ENCODE measurements at places on chromosomes 3 and 15.

GRCh38 chr15:68555679-68556037, 23.1 kb upstream of the CORO2B start:
- no peak for DNase-seq

- peak; percentile 57 for DNase-seq
Measured at GRCh38 chr15:31361764-31362515, 35.3 kb downstream of the KLF13 start.

- DNase-seq: no peak
Measured at GRCh38 chr15:88091444-88092016, 165.0 kb downstream of the NTRK3 start.

DNA sequence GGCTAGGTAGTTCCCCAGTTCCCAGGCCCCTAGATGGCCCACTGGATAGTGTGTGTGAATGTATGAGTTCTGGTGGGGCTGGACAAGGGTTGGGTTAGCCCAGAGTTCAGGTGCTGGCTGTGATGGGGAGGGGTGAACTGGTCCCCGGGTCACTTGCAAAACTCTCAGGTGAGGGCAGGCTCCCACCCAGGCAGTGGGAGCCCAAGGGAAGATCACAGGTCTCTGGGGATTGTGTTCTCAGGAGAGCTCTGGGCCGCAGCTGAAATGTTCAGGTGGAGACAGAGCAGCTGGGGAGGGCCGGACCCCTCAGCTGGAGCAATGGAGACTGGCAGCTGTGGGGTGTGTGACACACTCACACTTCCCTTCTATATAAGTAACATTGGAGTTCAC, 12.8 kb upstream of the FAM98B start:
- DNase-seq: no peak

DNA sequence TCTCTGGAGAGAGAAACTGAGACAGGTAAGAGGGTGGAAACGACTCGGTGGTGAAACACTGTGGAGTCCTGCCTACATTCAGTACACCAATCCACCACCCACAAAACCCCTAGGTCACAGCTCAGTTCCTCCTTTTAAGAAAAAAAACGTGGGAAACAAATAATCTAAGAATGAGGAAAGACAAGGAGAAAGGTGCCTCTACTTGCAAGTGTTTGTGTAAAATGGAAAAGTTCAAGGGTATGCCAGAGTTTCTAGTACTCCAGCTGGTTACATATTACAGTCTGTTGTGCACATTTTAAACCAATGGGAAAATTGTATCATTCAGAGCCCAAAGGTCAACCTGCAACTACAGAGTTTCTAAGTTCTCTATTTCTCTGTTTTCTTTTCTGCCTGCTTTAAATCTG, 32.2 kb downstream of the HGD start:
- no peak for DNase-seq

- no peak for DNase-seq
Measured at GRCh38 chr15:51842852-51843737, 13.6 kb downstream of the TMOD3 start.

GRCh38 chr15:37792351-37792750, 142.1 kb upstream of the TMCO5A start:
- no peak for DNase-seq

GRCh38 chr3:56012721-56013120, 455.5 kb downstream of the ERC2 start:
- DNase-seq: no peak

DNA sequence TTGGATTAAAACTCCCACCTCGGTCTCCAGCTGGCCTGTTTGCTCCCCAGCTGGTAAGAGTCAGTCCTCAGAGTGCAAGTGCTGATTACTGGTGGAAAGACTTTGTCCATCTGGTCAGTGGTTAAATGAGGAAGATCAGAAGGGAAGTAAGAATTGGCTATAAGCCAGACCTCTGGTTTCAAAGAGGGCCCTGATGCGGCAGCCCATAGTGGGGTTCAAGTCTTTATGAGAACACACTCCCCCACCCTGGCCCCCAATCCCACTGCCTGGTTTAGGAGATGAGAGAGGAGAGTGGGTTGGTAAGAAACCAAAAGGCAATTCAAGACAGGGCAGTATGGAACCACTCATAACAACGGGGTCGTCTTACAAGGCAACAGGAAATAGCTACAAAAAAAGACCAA, 65.0 kb downstream of the FRMD4B start:
- no peak for DNase-seq

- DNase-seq: no peak
Measured at GRCh38 chr3:99635348-99635747, 3.0 kb upstream of the COL8A1 start.

DNA sequence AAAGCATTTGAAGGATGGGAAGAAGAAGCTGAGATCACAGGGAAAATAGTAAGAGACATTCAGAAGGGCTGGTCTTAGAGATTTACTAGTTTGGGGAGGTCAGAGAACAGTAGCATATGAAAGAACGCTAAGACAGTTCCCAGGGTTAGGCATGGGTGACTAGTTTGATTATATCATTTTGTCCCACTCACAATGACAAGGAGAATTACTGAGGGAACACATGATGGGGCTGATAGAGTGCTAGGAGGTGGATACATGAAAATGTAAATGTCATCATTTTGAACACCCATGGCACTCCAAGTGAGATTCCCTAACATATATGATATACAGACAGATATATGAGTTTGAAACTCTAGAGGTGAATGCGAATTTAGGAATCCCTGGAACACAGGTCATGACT, 9.3 kb upstream of the TARS3 start:
- DNase-seq: no peak

- DNase-seq: no peak
Measured at GRCh38 chr3:35505181-35505580, 134.1 kb upstream of the ARPP21 start.

DNA sequence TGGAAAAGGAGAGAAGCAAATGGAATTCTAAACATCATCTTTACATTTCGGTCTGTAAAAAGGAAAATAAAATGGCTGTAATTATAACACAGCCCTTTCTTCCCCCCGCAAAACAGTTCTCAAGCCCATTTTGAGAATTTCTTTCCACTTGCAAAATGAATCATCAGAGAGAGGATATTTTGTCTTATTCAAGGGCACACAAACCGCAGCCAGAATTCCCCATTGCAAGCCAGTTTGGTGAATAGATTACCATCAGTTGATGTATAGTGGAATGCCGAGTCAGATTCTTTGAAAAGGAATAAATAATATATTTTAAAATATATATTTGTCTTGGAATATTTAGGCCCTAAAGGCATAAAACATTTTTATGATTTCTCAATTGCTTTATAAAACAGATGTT, 420.4 kb upstream of the SEMA6D start:
- no peak for DNase-seq

GRCh38 chr15:63466378-63467192, 37.8 kb upstream of the USP3 start:
- peak; percentile 33 for DNase-seq

- no peak for DNase-seq
Measured at GRCh38 chr3:42698911-42699230, 3.7 kb downstream of the HHATL start.

- DNase-seq: no peak
Measured at GRCh38 chr15:55740981-55741832, 1.7 kb downstream of the PRTG start.

DNA sequence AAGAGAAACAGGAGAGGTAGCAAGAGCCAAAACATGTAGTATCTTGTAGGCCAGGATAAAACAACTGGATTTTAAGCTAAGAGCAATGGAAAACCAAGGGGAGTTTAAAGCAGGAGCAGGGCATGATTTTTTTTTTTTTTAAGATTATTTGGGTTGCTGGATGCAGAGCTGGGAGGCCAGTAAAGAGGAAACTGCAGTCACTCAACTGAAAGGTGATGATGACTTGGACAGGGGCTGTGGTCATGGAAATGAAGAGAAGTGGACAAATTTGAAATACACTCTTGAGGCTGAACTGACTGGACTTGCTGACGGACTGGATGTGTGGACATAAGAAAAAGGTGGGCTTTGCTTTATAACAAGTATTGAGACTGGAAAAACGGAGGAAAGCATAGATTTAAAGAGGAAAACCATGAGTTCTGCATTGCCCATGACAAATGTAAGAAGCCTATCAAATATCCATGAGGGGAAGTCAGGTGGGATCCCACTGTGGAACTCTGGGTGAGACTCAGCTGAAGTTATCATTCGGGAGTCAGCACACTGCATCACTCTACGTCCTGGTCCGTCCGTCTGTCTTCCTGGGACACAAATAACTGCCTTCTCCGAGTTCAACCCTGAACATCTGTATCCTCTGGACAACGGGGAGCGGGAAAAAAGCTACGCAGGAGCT, 688 bp downstream of the XPC start:
- DNase-seq: no peak

GRCh38 chr3:6281662-6282061, 579.3 kb upstream of the GRM7 start:
- no peak for DNase-seq

GRCh38 chr15:40282869-40283614, at the start of gene ANKRD63:
Gene ANKRD63 (minus strand): TSS chr15:40283064. CDS start chr15:40282586, 478 bp downstream.
- DNase-seq: no peak

- no peak for DNase-seq
Measured at GRCh38 chr15:77527831-77528231, 104.9 kb downstream of the LINGO1 start.

DNA sequence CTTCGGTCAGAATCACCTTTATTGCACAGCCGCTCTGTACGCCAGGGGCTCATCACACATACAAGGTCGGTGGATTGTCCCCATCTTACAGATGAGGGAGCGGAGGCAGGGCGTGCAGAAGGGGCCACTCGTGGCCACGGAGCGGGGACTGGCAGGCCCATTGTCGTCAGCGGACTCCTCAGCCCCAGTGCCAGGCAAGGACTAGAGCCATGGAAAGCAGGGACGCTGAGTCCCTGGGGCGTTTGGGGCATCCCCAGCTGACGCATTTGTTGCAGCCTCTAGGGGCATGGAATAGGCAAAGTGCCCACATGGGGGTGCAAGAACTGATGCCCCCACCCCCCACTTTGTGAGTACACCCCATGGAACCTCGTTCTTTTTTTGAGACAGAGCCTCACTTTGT, 29.8 kb upstream of the FURIN start:
- DNase-seq: no peak

GRCh38 chr3:138578141-138578540, 15.9 kb downstream of the CEP70 start:
- DNase-seq: no peak

GRCh38 chr3:127884041-127884440, 31.0 kb upstream of the KBTBD12 start:
- DNase-seq: no peak

DNA sequence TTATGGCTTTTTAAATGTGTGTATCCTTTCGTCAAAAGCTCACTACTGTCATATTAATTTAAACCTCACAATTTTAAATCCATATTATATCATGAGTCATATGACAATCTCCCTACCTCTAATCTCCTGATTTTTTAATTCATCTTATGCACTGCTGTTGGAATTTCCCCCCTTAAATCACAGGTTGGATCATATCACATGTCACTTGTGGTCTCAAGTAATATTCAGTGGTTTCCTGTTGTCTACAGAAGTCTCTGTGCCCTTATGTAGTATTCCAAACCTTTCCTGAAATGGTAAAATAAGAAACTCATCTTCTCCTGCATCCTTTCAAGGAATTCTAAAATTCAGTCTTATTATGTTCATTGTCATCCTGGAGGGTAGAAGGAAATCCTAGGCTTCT, 116.0 kb upstream of the CBLB start:
- DNase-seq: no peak

- DNase-seq: no peak
Measured at GRCh38 chr3:115833074-115833473, 209.8 kb downstream of the GAP43 start.

DNA sequence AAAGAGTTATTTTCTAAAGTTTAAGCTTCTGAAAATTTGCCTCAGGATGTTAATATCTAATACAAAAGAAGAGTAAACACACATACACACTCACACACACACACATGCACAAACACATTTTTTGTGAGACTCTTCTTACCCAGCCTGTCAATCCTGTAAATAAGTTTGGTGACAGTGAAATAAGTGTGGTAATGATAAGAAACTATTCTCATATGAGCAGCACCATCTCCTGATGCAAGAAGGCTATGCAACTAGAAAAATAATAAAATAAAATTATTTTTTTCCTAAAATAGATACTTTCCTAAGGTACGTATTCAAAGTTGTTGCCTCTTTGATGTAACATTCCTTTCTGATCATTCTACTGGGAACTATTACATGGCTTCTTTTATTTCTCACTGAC, 155.1 kb downstream of the MECOM start:
- DNase-seq: no peak

GRCh38 chr3:10759495-10759894, 56.5 kb upstream of the SLC6A11 start:
- no peak for DNase-seq

- no peak for DNase-seq
Measured at GRCh38 chr3:127253491-127253890, 34.4 kb downstream of the PRR20G start.

DNA sequence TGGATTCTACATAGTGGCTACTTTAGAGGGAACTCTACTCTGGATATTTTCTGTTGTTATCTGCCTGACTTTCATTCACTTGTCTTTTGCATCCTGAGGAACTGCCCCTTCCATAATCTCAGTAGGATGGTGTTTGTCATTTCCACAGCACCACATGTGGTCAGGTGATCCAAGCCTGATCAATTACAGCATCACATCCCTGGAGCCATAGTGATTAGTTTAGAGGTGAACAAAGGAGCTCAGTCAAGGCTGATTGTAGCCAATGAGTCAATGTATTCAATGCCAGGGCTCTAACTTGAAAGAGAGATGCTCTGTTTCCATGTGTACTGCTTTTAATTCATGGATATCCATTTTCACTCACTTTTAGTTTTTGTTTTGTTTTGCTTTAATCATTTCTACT, 478.7 kb upstream of the ADAMTS9 start:
- DNase-seq: no peak

DNA sequence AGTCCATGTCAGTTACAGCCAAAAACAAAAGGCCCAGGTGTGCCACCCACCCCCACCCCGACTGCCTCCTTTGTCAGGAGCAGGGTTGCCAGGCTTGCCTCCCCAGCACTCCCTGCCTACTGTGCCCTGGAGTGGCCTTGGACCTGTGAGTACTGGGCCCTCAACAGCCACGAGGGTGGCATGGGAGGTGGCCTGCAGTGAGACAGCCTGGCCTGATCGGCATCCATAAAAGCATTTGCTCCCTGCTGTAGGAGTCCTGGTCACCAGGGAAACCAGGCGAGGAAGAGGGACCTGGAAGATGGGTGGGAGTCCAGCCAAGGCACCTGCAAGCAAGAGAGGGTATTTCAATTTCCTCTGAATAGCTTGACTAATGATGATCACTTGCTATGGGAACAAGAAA, 56.4 kb upstream of the KCNMB2 start:
- no peak for DNase-seq

DNA sequence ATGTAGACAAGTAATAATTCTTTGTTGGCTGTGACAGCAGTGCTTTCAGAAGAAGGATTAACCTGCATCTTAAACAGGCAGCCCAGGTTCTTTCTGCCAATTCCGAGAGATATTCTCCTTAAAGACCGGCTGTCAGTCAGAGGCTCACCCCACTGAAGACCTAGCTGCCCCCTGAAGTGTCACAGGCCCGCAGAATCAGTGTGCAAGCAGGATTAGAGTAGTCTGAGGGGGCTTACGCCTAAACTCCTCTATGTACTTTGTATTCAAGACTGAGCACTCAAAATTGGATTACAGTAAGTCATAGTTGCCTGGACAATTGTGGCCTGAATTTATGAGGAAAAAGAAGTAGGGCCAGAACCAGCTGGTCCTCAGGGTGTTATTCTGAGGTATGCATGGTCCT, 342.9 kb downstream of the CLSTN2 start:
- no peak for DNase-seq

GRCh38 chr3:127555108-127555507, 35.4 kb downstream of the TPRA1 start:
- no peak for DNase-seq

All from anterior cingulate cortex (tissue), 58 donors.